Esophagus squamous epithelium (tissue), 5 donors: ENCODE measurements at places on chromosomes 7 and 10. TPM values are rescaled to one million over a fixed set of nuclear protein-coding genes. Genes with fewer than 3 reads are reported as not detected.

TRIM50 gene
- total RNA-seq = not detected

MUC12 gene
- not detected for total RNA-seq

ALOX5 gene
- total RNA-seq = 11.4 TPM

LIPM gene
- not detected for total RNA-seq

PRKCQ gene
- 0.76 TPM for total RNA-seq

GRCh38 chr10:132387764-132388210 is 9.2 kb upstream of the PWWP2B start:
- H3K36me3 ChIP-seq = no peaks in the 10 kb centered on the region
- H3K4me1 ChIP-seq = peaks cover 4% of the 10 kb centered on the region

DNA sequence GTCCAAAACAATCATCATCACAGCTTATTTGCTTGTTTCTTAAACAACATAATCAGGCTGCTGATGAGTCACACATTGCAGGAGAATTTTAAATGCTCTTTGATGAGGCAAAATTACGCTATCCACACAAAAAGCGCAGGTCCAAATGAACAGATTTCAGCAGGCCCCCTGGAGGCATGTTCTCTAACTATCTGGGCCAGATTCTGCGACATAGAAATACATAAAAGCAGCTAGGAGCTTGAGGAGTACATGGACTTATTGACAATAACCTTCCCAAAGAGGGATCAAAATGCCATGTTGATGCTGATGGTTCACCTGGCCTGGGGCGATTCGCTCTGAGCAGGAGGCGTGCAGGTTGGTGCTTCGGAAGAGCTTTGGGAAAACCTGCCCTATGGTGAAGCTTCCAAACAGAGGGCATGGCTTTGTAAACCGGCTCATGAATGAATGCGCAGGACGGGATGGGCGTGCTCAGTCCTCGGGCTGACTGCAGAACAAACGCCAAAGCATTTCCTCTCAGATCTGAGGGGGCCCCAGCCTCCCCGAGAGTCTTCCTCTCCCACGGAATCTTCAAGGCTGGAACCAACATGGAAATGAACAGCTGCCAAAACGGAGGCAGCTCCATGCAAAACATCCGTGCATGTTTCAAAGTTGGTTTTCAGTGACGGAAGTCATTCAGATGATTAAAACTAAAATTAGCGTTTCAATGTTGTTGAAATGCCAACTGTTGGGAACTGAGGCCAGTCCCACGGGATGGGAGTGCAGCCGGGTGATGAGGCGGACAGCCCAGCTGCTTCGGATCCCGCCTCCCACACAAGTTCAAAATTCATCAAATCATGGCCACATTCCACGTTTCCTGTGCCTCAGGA is 179.6 kb downstream of the TCERG1L start:
- no peak for DNase-seq
- H3K27ac ChIP-seq = no peak overlapping the region
- no peaks in the 10 kb centered on the region for H3K27me3 ChIP-seq
- no peak overlapping the region for H3K4me3 ChIP-seq
- H3K4me1 ChIP-seq = peaks cover 15% of the 10 kb centered on the region

DNA sequence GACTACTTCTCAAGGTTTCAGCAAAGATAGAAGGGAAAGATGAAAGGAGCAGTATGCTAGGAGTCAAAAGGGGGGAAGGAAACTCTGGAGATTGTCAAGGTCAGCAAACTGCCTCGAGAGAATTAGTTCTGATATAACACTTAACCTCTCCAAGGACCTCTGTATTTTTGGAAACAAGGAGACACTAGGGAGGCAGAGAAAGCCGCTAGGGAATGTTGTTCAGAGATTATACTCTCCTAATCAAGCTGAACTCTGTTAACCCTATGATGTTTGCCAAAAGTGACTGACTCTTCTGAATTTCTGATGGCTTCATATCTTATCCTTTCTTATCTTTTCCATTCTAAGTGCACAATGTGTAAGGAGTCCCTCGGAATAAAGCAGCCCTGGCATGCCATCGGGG is 27.1 kb downstream of the CREM start:
- H3K4me1 ChIP-seq = peaks cover 16% of the 10 kb centered on the region
- no peak overlapping the region for H3K4me3 ChIP-seq
- H3K36me3 ChIP-seq = no peaks in the 10 kb centered on the region
- no peaks in the 10 kb centered on the region for H3K27me3 ChIP-seq
- no peak overlapping the region for H3K27ac ChIP-seq

DNA sequence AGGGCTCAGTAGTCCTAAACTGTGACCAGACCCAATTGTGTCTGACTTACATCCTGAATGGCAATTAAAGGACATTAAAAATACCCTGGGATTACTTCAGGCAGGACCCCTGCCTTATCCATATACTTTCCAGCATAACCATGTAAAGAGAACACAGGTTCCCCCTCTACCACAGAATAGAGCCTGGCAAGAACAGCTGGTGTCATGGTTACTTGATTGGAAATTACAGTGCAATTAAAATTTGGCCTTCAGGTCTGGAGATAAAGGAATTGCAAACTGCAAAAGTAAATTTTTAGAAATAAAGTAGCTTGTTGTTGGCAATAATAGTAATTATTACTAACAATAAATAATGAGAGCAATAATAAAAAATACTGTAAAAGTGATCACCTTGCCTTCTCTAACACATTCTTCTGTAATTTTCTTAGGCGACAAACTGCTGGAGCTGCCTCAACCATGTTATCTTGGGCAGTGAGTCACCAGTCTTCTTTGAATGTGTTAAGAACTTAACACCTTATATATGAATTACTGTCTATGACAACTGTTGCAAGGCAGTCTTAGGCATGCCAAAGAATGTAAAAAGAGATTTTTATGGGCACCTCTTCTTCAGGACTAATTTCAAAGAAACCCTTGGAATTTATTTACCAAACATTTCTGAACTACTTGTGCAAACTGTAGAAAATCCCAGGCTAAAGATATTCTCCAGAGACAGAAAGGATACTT is 53.7 kb downstream of the HIBADH start:
- DNase-seq = no peak
- H3K36me3 ChIP-seq = no peaks in the 10 kb centered on the region
- no peak overlapping the region for H3K27ac ChIP-seq
- H3K27me3 ChIP-seq = no peaks in the 10 kb centered on the region
- no peak overlapping the region for H3K4me3 ChIP-seq

GRCh38 chr7:500521-501420 is 18.9 kb downstream of the PDGFA start:
- no peak overlapping the region for H3K27ac ChIP-seq
- no peaks in the 10 kb centered on the region for H3K27me3 ChIP-seq
- DNase-seq = no peak
- no peak overlapping the region for H3K4me3 ChIP-seq

- no peaks in the 10 kb centered on the region for H3K27me3 ChIP-seq
- H3K36me3 ChIP-seq = no peaks in the 10 kb centered on the region
- no peak overlapping the region for H3K4me3 ChIP-seq
- H3K4me1 ChIP-seq = no peaks in the 10 kb centered on the region
- H3K27ac ChIP-seq = no peak overlapping the region
Observed at GRCh38 chr10:26909753-26910152, 49.0 kb upstream of the ABI1 start.

GRCh38 chr7:151244196-151244840 is 4.2 kb downstream of the SMARCD3 start:
- no peaks in the 10 kb centered on the region for H3K36me3 ChIP-seq
- peaks cover 35% of the 10 kb centered on the region for H3K4me1 ChIP-seq
- no peak for DNase-seq
- no peak overlapping the region for H3K4me3 ChIP-seq
- H3K27me3 ChIP-seq = no peaks in the 10 kb centered on the region

GRCh38 chr7:129401967-129402860 is 32.0 kb upstream of the STRIP2 start:
- H3K4me1 ChIP-seq = peaks cover 29% of the 10 kb centered on the region
- H3K36me3 ChIP-seq = peaks cover 2% of the 10 kb centered on the region
- no peak overlapping the region for H3K4me3 ChIP-seq
- H3K27me3 ChIP-seq = no peaks in the 10 kb centered on the region
- no peak for DNase-seq

DNA sequence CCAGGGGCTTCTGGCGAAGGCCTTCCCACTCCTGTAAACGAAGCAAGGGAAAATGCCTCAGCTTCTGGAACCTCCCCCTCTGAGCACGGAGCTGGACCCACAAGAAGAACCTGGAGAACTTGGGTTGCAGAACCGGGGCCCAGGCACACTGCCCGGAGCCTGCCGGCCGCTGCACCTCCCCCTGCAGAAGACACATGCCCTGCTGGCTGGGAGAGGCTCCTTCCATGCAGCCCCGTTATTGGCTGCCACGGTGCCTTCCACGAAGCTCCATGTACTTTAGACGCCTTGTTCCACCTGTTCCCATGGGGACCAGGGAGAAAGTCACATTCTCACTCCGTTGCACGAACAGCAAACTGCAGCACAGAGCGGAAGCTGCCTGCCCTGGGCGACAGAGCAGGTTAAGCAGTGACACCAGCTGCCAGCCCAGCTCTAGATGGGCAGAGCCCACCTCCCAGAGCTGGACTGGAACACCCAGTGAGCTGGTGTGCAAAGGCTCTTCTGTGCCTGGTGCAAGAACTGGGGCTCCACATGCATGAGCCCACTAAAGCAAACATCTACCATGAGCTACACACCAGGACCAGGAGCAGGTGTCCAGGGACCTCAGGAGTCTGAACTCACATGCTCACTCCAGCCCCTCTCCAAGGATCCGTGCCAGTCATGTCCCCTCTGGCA is 70.1 kb downstream of the TNS3 start:
- H3K4me1 ChIP-seq = peaks cover 17% of the 10 kb centered on the region
- no peak for DNase-seq
- H3K4me3 ChIP-seq = no peak overlapping the region
- H3K27me3 ChIP-seq = no peaks in the 10 kb centered on the region
- H3K36me3 ChIP-seq = no peaks in the 10 kb centered on the region

GRCh38 chr7:2233926-2234325 is 1.2 kb upstream of the MAD1L1 start:
- peaks cover 9% of the 10 kb centered on the region for H3K36me3 ChIP-seq
- H3K27ac ChIP-seq = no peak overlapping the region
- no peaks in the 10 kb centered on the region for H3K27me3 ChIP-seq
- peaks cover 23% of the 10 kb centered on the region for H3K4me1 ChIP-seq
- DNase-seq = no peak

- DNase-seq = no peak
- no peaks in the 10 kb centered on the region for H3K36me3 ChIP-seq
- H3K27me3 ChIP-seq = no peaks in the 10 kb centered on the region
- H3K4me1 ChIP-seq = no peaks in the 10 kb centered on the region
Observed at GRCh38 chr7:129560831-129561230, 50.7 kb upstream of the NRF1 start.

- H3K4me1 ChIP-seq = peaks cover 17% of the 10 kb centered on the region
- no peaks in the 10 kb centered on the region for H3K27me3 ChIP-seq
- no peak overlapping the region for H3K4me3 ChIP-seq
- H3K27ac ChIP-seq = no peak overlapping the region
- DNase-seq = no peak
- H3K36me3 ChIP-seq = no peaks in the 10 kb centered on the region
Observed at GRCh38 chr10:32253276-32253675, 93.7 kb downstream of the EPC1 start.

- no peak for DNase-seq
- no peaks in the 10 kb centered on the region for H3K36me3 ChIP-seq
- no peak overlapping the region for H3K27ac ChIP-seq
- no peak overlapping the region for H3K4me3 ChIP-seq
- no peaks in the 10 kb centered on the region for H3K27me3 ChIP-seq
Observed at GRCh38 chr7:67875558-67875957, 878.9 kb downstream of the TYW1 start.

DNA sequence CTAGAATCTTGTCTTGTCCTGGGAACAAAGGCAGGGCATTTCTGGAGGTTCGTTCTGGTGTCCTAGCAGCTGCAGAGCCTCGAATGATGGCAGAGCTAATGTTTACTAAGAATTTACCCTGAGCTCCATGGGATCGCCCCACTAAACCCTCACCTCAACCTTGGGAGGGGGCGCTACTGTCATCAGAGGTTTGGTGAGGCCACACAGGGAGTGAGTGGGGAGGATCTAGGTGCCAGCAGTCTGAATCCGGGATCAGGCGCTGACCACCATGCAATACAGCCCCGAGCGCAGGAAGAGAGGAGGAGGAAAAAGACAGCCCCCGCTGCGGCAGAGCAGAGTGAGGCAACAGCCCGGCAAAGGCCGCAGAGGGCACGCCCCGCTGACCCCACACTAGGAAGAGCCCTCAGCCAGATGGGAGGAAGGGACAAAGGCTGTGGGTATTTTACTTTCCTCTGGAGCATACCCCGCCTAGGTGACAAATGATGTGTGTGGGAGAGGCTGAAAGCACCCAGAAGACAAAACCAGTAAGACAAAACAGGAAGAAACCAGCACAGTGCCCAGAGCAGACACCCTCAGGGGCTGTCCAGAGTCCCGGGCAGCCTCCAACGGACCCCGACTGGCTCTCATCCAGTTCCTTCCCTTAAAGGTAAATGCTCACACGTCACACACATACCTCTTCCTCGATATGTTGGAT is 103.5 kb downstream of the FAM53B start:
- H3K4me3 ChIP-seq = no peak overlapping the region
- peak overlapping the region; percentile 32 for H3K27ac ChIP-seq
- H3K36me3 ChIP-seq = peaks cover 27% of the 10 kb centered on the region
- no peaks in the 10 kb centered on the region for H3K27me3 ChIP-seq
- H3K4me1 ChIP-seq = peaks cover 41% of the 10 kb centered on the region
